ENCODE measurements at places on chromosomes 3 and 15.

GRCh38 chr3:47283193-47283537 is 421 bp downstream of the KLHL18 start:
- DNase-seq = no peak

DNA sequence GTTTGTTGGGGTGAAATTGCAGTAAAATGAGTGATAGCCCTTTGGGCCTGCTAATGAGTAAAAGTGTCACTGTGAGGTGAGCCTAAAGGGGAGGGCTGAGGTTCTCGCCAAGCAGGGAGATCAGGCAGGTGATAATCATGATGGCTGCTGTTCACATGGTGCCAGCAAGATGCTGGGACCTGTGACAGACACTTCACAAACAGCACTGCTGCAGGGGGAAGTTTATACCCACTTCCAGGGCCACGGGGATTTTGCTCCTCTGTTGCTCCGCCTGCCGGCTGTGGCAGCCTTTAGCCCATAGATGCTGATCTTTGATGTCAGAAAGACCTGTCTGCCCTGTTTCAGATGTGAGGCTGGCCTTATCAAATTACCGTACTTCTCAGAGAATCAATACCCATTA is 96.7 kb downstream of the SV2B start:
- DNase-seq = no peak

DNA sequence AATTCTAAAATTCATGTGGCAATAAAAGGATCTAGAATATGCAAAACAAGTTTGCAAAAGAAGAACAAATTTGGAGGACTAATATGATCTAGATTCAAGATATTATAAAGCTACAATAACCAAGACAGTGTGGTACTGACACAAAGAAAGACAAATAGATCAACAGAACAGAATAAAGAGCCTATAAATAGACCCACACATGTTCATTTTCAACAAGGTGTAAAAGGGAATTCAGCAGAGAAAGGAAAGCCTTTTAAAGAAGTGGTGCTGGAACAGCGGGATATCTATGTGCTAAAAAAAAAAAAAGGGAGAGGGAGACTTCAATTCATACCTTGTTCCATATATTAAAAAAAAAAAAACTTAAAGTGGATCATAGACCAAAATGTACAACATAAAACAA is 149.0 kb downstream of the WDR76 start:
- no peak for DNase-seq

DNA sequence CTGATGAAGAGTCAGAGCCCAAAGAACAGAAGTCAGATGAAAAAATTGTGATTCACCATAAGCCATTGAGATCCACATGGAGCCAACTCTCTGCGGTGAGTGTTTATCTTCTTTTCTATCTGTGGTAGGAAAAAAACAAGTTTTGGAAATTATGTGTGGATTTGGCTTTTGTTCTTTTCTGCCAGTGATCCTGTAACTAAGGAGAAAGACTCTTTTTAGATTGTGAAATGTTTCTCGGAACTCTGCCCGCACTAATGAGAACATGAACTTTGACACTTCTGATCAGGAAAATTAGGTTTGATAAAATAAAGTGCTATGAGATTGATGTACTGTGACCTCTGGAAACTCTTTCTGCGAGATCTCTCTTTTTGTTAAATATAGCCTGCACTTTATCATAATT is 8.4 kb downstream of the ARHGEF26 start:
- DNase-seq = no peak

GRCh38 chr3:110494093-110494490 is 577.5 kb upstream of the NECTIN3 start:
- no peak for DNase-seq

DNA sequence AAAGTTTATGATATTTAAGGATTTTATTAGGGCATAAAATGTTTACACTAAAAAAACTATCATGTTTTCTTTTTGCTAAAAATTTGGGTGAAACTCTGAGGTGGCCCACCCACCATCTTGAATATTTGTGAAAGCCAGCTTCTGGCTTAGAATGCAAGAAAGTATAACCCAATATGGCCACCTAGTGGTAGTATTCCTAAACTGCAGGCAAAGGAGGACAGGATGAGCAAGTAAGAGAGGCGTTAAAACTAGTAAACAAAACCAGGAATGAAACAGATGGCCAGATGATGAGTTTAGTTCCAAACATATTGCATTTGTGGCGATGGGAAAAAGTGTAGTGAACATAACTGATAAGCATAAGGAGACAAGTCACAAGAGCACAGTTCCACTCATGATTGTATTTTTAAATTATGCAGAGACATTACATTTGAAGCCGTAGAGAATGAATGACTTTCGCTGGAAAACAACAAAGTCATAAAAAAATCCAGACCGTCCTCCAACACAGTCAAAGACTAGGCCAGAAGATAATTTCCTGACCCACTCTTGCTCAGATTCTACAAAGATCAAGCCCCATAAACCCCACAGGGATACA is 103.3 kb upstream of the PRTG start:
- DNase-seq = peak; percentile 88

DNA sequence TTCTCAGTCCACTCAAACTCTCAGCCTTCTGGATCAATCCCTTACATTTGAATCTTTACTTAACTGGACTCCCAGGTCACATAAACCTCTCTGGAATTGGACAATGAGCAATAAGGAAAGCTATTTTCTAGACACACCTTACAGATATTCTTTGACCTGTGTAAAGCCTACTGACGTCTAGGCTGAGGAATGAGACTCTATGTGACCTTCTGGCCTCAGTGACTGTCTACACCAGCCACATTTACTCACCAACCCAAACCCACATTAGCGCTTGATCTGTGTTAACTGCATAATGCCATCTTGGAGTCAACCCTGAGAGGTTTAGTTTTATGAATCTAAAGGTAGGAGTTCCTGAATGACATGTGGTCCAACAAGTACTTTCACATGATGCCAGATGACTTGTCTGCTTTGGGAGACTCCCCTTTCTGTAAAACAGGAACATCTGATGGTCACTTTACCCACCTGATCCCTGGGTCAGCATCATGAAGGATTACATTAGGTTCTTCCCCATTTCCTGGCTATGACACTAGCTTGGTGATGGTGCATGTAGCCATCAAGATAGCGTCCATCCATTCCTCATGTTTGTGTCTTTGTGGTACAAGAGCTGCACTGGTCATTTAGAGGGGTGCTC is 11.4 kb upstream of the COMMD2 start:
- no peak for DNase-seq

DNA sequence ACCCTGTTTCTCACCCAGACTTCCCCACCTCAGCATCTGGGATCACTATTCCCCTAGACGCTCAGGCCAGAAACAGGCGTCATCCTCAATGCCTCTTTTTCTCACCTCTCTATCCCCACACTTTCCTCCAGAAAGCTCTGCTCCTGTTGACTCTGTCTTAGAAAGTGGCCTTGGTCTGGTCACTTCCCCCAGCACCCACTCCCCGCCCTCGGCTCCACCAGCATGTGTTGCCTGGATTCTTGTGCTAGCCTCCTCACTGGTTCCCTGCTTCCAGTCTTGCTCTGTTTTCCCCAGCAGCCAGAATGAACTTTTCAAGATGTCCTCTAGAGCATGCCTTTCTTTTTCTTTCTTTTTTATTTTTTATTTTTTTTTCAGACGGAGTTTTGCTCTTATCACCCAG is 39.7 kb upstream of the ESYT3 start:
- no peak for DNase-seq

DNA sequence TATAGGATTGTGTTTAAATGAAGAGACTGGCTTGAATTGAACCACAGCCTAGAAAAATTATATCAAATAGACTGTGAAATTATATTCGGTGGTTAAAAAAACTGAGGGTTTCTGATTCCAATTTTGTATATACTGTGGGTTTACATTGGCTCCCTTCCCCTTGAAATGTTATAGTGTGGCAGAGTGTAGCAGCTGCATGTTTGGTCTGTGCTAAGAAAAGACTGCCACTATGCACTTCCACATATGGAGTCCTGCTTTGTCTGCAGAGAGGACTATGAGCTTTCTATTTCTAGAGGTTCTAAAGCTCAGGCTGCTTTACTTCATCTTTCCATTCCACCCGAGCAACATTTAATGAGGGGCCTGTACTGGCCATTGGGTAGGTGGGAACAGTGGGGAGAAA is 112.3 kb downstream of the P3H2 start:
- no peak for DNase-seq

GRCh38 chr3:161325059-161325458 is 46.3 kb downstream of the SPTSSB start:
- DNase-seq = no peak

- DNase-seq = no peak
These were observed 66.4 kb downstream of the DCUN1D1 start for GRCh38 chr3:182913889-182914288.

DNA sequence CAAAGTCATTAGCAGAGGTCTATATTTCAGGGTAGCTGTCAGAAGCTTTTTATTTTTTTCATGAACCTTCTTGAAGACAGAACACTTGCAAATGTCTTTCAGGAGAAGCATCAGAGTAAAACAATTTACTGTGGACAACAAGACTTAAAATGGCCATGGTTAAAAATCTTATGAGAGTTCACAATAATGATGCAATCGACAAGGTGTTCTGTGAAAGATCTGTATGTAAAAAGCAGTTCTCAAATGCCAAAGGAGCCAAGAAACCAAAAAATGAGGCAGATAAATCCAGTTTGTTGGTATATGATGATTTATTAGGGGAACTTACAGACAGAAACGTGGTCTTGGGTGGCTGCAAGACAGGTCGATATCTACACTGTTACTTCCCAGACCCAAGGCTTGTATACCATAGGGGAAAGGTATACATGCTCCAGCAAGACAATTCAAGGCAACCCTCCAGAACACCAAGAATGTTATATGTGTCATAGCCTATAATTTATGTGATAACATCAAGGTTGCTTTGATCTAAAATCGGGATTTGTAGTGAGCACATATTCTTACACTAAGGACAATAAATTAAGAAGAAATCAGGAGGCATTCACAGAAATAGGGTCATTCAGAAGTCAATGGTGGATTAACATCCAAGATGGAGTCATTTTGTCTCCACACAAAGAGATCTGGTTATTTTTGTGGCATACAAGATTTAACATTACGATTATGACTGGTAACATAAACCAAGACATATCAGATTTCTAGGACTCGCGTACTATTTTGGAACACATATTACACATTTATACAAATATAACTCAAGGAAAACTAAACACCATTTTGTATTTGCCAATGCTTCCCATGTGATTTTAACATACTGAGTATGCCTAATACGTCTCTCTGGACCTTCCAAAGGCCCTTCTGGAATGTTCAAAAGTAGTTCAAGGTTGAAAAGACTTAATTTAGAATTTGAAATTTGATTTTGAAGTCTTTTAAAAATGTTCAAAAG is 316.4 kb downstream of the THSD4 start:
- no peak for DNase-seq

GRCh38 chr15:75867449-75867848 is 24.2 kb downstream of the UBE2Q2 start:
- no peak for DNase-seq

GRCh38 chr15:65260968-65261367 is 25.7 kb downstream of the PARP16 start:
- DNase-seq = no peak

DNA sequence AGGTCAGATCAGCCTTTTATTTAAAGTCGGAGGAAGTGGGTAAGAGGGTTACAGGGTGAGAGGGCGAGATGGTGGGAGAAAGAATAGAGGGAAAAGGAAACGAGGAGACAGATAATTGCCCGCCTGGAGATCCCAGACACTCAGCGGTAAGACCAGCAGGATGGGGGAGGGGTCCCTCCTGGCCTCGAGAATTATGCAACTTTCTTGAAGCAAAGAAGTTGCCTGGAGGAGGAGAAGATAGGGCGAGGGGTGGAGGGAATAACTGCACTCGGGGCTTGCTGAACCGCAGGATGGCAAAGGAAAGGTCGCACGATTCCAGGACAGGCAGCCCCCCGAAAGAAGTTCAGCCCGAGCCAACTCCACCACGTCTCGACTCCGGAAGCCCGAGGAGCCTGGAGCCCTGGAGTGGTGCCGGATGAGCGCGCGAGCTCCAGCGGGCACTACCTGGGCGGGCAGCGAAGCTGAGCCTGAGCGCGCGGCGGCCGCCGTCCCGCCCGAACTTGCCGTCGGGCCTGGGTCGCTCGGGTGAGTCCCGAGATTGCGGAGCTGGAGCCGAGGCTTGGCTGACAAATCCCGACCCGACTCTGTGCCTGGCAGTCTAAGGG is 402 bp downstream of the WWTR1 start:
- DNase-seq = peak; percentile 47

DNA sequence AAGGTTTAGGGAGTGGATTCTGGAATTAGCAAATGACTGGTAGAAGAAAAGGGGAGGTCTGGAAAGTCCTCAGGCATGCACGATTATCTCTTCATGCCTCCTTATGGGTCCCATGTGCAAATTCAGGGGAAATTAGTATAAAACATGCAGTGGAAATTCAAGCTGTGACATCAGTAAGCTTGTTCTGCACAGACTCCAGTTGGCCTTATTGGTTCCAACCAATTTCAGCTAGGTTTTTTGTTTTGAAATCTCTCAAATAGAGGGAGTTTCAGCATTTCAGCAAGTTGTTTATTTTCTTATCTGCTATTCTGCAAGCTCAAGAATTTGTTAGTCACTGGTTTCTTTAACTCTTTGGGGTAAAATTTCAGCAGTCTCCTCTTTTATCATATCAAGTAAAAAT is 774 bp upstream of the TMCO5A start:
- peak; percentile 70 for DNase-seq

DNA sequence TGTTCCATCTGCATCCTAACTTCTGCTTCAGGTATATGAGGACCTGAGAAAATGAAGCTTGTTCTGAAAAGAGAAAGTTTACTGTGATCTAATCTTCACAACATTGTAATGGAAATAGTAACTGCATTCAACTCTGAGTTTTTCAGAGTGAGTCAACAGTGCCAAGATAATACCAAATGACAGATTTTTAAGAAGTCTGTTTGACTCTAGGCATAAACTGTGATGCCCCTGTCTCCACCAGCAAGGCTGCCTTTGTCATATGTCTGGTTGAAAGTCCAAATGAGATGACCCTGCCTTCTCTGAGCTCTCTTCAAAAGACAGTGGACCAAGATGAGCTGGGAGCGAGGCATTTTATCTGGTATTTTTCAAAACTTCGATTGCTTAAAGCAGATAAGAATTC is 44.8 kb upstream of the B3GNT5 start:
- DNase-seq = no peak

DNA sequence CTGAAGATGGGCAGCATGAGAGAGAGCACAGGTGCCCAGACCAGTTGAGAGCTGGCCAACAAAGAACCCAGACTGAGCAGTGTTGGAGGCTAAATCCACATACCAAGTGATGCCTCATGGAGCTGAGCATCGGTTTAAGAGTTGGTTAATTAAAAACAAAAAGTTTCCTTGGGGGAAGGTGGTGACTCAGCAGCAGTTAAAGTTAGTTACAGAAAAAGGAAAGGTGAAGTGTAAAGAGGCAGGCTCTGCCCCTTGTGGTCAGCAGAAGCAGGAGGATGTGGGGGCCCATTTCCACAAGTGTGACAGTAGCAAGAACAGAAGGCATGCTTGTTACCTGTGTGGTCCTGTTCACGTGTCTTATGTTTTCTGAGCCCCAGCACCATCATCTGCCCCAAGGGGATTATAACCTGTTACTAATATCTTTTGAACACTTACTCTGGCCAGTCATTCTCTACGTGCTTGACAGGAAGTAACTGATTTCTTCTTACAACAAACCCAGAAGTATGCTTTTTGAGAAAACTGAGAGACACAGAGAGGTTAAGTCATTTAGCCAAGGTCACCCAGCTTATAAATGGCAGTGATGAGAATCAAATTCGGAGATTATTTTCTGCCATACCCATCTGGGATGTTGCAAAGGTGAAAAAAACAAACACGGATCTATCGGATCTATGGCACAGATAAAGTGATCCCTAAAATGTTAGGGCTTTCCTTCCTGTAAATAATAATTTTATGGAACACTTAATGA is 91.0 kb downstream of the EPHB1 start:
- DNase-seq = peak; percentile 10

GRCh38 chr3:104106276-104106675 is 1260.4 kb upstream of the ALCAM start:
- no peak for DNase-seq

- no peak for DNase-seq
These were observed 727.1 kb upstream of the NAALADL2 start for GRCh38 chr3:174132006-174132405.
